Stimulated activated CD4-positive, alpha-beta T cell treated with anti-CD3 and anti-CD28 coated beads, Interleukin-15, amount 100 ng/mL, for 24 hours (primary cell): ENCODE measurements at places on chromosomes 2 and 18.

GRCh38 chr2:172460780-172461201 is 33.4 kb downstream of the ITGA6 start:
- DNase-seq: no peak

DNA sequence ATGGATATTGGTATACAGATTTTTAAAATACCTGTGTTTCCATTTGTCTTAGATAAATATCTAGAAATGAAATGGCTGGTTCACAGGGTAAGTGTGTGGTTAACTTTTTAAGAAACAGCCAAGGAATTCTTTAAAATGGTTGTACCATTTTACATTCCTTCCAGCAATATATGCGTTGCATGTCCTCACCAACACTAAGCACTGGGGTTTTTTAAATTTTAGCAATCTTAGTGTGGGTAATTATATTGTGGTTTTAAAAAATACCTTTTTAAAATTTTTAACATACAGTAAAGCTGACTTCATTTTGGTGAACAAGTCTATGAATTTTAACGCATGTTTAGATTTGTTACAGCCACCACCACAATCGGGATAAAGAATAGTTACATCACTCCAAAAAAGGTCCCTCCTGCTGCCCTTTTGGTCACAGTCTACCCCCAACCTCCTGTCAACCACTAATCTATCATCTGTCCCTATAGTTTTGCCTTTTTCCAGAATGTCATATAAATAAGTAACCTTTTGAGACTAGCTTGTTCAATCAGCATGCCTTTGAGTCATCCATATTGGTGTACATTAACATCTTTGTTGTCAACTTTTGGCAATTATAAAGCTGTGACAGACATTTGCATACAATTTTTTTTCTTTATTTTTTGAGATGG is 128.1 kb upstream of the MSTN start:
- no peak for DNase-seq

DNA sequence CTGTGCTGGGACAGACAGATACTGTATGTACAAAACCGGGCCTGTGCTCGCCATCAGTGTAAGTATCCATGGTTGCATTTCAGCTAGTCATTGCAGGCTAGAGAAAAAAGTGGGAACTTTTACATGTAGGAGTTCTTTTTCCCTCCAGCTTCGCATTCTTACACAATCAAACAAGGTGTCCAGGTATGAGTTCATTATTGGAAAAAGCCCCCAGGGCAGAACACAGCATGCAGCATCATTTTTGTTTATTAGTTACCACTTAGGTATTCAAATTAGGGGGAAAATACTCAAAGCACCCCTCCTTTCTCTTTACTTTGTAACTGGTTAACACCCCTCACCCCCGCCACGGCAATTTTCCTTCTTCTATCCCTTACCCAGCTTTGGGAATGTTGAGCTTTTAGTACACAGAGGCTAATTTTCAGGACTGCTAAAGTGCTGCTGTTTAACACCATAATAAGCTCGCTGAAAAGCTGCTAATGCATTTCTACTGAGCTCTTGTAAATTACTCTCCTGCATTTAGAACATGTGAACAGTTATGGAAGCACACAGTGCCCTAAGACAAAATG is 13.6 kb downstream of the UPP2 start:
- no peak for DNase-seq

DNA sequence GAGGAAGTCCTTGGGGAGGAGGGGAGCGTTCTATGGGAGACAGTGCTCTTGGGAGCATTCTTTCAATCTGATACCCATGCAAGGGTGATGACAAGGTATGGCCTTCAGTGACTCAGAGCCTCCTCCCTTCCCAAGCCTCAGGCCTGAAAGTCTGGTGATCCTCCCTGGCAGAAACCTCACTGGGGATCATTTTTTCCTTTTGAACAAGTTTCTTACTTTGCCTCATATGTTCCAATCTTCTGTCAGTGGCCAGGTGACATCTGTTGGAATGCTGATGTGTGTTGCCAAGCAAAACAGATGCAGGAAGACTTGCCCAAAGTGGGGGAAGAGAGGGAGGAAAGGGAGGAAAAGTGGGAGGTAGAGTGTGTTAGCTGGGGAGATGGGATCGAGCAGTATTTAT is 224.8 kb downstream of the NEDD4L start:
- DNase-seq: no peak
